ENCODE measurements at places on chromosomes 6 and 20.

DNA sequence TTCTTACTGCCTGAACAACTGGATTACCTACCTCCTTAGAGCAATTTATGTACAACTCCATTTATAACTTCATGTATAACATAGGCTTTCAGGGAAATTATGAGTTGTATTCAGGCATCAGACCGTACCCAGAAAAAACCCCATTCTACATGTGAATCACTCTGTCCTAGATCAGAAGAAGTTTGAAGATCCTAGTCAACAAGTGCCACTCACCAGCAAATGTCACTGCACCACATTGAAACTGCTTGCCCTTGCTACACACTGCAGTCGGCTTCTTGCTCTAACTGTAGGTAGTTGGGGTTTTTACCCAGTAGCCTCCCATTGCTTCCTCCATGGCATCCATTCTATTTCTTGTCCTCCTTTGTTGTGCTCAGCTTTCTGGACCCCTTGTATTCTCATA lies 132.4 kb downstream of the DNAH8 start:
- DNase-seq, result no peak

- no peak for DNase-seq
These were observed 14.9 kb downstream of the BTN1A1 start for GRCh38 chr6:26514984-26515383.

DNA sequence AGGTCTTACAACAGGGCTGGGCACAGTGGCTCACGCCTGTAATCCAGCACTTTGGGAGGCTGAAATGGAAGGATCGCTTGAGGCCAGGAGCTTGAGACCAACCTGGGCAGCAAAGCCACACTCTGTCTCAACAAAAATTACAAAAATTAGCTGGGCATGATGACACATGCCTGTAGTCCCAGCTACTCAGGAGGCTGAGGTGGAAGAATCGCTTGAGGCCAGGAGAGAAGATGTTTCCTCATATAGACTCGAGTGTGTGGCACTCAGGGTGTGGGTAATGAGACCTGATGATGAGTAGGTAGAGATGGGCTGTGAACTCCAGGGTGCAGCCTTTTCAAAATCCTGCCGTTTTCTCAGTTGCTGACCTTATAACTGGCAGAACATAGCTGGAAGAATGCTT lies 125.3 kb upstream of the FOXO3 start:
- no peak for DNase-seq

DNA sequence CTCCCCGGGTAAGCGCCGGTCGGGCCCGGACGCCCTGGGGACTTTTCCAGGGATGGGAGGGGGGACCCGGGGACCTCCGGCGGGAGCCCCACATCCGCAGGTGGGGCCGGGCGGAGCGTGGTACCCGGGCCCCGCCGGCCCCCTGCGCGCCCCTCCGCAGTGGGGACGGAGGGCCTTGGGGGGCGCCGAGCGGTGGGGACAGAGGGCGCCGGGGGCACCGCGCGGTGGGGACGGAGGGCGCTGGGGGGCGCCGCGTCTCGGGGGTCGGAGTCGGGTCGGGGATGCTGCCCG lies 270 bp downstream of the PLEKHG1 start:
- DNase-seq, result no peak

DNA sequence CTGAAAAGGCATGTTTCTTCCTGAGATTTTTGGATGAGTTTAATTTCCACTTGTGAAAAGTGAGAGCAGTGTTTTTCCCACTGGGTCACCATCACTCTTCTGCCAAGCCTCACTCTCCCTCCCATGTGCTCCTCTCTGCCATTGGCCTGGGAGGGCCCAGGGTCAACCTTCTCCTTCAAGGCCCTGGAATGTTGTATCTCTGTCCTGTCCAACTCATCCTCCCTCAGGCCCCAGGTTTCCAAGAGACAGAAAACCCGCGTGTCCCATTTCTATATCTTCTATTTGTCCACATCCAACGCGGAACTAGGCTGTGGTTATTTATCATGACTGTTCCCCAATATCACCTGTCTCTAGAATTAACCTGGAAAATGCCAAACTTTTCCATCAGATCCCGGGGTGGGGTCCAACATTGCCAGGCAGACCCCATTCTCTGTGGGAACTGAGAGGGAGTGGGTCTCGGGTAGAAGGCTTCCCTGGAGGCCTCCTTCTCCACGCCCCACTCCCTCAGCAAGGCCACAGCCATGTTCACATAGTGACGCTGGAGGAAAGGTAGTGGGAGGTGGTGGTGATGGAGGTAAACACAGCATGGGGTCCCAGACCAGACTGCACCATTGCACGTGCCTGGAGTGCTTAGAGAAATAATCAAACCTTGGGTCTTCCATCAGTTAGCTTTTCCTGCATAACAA lies 173.5 kb downstream of the SCP2D1 start:
- DNase-seq, result no peak

- no peak for DNase-seq
These were observed 106.4 kb upstream of the TAB2 start for GRCh38 chr6:149211046-149211571.

GRCh38 chr6:84798257-84798656 lies 33.9 kb upstream of the TBX18 start:
- DNase-seq, result no peak

DNA sequence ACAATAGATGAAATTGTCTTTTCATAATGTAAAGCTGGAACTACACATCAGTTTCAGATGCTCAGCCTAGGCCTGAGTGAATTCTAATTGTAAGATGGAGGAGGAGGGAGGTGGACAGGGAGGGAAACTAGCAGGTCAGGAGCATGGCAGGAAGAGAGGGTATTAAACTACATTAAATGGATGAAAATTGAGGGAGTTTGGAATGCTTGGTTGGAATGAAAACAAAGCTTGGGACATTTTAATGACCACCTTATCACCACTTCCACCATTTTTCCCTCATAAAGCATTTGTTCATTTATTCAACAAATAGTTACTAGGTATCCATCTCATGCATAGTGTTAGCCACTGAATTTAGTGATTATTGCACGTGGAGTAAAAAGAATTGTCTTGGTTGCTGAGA lies 65.0 kb downstream of the KIZ start:
- no peak for DNase-seq

- DNase-seq, result no peak
These were observed 34.1 kb upstream of the BAG2 start for GRCh38 chr6:57138026-57138425.

All from stimulated activated CD4-positive, alpha-beta T cell treated with anti-CD3 and anti-CD28 coated beads, TNF-alpha, amount 100 ng/mL, for 48 hours (primary cell).